NCI-H2029 treated with DMSO at 0.1 percent for 48 hours (cell line): ENCODE measurements at places on chromosomes 7 and 10.

GRCh38 chr7:22356010-22356691 is 803 bp downstream of the RAPGEF5 start:
- DNase-seq, result peak; percentile 28

DNA sequence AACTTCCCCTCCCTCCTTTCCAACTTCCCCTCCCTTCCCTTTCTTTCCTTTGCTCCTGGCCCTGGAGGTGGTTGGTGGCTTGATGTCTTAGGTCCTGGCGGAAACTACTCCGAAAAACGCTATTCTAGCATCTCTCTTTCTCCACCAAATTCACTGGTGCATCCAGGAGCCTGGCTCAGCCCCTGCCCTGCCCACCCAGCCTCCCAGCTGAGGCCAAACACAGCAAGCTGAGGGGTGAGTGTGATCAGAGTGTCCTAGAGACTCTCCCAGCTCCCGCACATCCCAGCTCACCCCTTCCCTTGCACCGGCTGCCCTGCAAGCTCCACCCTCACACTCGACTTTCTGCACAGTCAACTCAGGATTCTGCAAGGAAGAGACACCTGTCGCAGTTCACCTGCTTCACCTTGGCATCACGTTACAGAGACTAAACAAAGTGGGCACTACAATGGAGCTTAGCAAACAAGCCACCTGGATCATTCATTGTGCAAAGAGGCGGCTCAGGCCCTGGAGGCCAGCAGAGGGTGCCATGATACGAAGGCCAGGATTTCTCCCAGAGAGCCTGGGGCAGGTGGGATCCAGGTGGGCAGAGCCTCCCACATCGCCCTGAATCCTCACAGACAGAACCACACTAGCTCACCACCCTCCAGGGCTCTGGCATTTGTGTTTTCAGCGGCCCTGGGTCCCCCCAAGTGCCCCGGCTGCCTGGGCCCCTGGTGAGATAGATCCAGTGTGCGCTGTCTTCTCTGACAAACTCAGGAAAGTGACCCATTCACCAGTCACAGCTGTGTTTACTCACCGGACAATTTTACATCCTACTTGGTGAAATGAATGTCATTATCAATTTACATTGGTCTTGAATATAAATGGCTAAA is 169.6 kb downstream of the TCERG1L start:
- peak; percentile 92 for DNase-seq

DNA sequence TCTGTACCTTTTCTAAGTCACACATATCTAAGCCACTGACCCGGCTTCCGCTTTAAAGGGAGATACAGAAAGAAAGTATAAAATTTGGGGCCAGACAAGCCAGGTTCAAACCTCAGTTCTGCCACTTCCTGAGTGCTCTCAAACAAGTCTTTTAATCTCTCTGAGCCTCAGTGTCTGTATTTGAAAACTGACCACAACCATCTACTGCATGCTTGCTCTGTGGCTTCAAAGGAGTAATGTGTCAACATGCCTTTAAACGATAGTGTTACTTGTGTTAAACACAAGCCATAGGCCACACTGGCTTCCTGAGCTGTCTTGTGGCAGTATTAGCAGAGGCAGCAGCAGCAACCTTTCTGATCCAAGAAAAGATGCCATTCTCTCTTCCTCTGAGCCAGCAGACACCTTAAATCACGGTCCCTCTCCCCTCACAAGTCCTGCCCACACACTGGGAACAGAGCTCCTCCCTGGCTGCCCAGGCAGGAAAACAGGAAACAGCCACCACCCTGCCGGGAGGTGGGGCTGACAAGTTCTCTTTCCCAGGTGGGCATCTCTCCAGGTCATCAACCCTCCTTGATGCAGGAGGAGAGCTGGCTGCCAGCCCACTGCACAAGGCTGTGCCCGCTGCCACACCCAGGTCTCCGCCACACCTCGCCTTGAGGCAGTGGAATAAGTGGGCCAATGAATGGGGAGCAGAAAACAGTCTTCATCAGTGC is 10.7 kb downstream of the HIP1 start:
- peak; percentile 54 for DNase-seq

GRCh38 chr7:105224884-105225651 is 163.7 kb downstream of the SRPK2 start:
- DNase-seq, result no peak

GRCh38 chr7:28135315-28135714 is 45.3 kb downstream of the JAZF1 start:
- DNase-seq, result no peak

DNA sequence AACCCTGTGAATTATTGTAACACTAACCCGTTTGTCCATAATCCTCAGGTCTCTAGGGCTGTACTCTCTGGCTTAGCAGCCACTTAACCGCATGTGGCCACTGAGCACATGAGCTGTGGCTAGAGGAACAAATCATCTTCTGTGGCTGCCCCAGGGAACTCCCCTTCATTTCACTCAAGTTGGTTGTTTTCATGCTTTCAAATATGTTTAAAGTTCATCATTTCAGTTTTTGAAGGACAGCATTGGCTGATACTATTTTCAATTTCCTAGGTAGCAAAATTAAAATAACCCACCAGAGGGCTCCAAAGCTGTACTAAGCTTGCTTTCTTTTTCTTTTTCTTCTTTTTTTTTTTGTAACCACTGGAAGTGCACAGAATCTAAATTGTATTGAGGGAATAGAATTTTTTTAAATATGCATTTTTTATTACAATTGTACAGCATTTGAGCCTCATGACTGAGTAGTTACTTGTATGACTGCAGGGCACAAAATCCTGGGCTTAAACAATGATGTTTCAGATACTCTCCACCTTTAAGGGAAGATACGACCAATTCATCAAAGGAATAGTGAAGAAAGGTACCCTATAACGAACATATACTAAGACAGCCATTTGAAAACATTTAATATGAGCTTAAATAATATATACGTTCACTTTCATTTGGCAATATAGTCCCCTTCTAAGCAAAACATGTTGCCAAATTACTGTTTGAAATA is 38.6 kb downstream of the MRC1 start:
- DNase-seq, result no peak

- DNase-seq, result no peak
Observed at GRCh38 chr10:88901984-88902789, 22.1 kb downstream of the STAMBPL1 start.

DNA sequence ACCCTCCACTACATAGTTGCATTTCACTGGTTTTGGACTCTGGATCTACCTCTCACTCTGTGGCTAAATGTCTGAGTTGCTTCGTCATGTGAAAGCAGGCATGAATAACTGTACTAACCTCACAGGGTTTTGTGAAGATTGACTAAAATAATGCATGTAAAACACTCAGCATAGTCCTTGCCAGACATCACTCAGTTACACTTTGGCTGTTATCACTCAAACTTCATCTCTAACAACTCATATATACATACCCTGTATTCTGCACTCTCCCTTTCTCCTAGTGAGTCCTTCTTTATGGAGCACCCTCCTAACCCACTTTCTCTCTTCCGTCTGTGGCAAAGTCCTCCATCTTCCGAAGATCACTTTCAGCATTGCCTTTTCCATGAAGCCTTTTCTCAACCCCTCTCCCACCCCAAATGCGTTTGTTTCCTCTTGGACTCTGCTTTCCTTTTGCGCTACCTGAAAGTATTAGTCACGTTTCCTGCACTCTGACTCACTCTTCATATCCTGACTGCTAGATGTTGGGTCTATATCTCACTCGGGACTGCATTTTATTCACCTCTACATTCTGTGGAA is 72.6 kb downstream of the OSBPL3 start:
- DNase-seq, result no peak

- DNase-seq, result no peak
Observed at GRCh38 chr10:17196573-17196972, 4.9 kb downstream of the TRDMT1 start.

DNA sequence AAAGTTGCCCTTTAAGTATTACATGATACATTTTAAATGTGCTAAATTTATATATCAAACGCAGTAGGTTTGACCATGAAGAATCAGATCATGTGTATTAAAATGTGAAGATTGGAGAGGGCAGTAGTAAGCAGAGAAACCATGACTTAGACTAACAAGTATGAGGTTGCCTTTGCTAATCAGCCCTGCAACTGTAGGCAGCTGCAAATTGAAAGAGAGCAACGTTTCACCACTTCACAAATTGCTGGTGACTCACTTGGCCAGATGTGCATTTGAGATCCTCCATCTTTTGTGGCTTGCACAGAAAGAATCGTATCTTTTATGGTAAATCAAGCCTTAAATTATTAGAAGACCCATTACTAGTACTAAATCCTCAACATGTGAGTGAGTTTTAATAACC is 10.1 kb upstream of the SEMA3A start:
- DNase-seq, result no peak

DNA sequence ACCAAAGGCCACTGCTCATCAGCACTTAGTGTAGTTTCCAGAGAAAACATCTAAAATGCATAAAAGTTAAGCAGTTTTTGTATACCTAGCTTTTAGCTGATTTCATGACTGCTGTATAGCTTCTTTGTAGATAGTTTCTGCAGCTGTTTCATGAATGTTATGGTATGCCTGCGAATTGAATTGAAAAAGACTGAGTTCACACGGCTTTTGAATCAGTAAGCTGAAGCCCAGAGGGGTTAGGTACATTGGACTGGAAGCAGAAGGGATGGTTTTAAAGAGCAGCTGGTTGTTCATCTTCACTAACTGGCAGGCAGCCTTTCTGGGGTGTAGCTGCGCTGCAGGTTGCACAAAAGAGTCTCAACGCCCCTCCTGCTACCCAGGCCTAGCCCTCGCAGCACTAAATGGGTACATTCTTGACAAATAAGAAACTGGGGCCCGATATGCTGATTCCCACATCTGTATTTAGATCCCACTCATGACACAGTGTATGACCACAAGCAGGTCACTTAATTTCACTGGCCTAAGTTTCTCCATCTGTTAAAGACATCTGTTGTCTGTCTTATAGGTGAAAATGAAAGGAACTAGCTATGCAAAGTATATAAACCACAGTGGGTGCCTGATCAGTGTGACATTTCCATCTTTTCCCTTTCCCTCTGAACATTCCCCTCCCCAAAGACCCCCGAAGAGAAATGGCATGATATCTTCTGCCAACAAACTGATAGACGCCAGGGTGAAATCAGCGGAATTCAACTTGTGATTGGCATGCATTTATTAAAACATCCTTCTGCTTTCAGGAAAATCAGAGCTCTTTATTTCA is 85.9 kb upstream of the AGBL3 start:
- no peak for DNase-seq

DNA sequence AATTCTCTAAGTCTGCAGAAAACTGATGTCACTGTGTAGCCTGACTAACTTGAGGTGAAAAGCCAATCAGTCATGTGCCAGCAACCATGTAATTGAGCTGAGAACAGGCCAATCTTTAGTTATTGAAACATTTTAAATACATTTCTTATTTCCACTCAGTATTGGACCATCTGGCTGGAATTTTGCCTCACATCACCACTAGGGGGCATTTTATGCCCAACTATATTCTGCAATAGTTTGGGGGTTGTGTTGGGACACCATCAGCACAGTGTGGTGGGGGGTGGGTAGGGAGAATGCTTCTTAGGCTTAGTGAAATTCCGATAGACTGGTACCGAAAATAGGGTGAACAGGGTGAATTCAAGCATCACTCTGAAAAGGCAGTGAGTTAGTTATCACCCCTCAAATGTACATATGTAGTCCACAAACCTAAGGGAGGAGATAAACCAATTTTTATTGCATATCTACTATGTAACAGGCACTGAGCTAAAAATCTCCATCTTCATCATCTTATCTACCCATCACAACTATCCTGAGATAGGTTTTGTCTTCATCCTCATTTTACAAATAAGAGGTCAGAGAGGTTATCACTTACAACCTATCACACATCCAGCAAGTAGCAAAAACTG is 17.8 kb downstream of the NPSR1 start:
- no peak for DNase-seq

GRCh38 chr7:100692578-100692961 is 1.5 kb downstream of the GIGYF1 start:
- DNase-seq, result no peak

DNA sequence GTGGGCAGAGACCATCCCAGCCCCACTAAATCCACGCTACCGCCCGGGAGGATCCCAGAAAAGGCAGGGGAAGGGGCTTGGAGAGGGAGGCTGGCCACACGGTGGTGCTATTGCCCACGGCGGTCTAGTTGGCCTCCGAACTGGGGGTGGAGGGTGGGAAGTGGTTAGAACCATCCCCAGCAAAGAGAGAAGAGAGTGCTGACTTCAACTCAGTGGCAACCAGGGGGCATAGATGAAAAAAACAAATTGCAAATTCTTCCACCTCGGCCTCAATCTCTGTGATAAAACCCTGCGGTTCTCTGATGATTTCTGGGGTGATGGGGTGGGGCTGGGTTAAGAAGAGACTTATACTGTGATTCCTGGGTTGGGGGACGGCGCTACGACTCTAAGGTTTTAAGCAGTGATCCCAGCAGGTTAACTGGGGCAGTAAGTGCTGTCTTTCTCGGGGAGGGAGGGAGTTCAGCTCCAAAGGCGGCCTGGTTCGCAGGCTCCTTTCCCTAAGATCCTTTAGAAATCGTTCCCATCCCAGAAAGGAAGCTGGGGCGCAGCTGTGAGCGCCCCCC is 154.5 kb upstream of the LYZL2 start:
- peak; percentile 28 for DNase-seq

DNA sequence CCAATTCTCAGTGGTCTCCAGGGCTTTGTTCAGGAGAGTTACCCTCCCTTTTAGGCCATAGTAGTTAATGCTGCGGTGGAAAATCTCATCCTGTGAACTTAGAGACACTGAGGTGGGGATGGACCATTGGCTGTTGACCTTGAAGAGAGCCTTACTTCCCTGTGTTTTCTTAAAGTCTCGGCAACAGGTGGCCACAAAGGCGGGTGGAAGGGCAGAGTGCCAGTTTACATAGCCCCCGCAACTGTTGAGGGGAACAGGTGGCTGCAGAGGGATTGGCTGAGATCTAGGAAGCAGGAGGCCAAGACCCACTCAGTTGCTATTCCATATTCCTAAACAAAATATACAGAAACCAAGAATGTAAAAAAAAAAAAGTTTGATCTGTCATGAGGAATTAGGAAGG is 160.6 kb downstream of the ST7 start:
- no peak for DNase-seq

GRCh38 chr7:94054130-94054529 is 50.0 kb upstream of the BET1 start:
- DNase-seq, result no peak

DNA sequence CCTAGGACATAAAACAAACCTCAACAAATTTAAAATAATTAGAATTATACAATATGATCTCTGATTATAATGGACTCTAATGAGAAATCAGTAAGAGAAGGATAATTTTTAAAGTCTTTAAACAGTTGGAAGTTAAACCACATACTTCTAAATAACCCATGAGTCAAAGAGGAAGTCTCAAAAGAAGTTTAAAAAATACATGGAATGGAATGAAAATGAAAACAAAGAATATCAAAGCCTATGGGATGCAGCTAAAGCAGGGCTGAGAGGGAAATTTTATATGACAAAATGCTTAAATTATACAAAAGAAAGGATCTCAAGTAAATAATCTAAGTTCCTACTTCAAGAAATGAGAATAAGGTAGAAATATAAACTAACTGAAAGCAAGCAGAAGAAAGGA is 460.5 kb downstream of the RPS24 start:
- no peak for DNase-seq

- DNase-seq, result no peak
Observed at GRCh38 chr10:22659866-22660265, 54.5 kb downstream of the PIP4K2A start.
